Suppressor macrophage treated with lipopolysaccharide for 4 hours (primary cell): ENCODE measurements at places on chromosomes 1 and 21.

GRCh38 chr21:41317458-41317857 is 857 bp downstream of the FAM3B start:
- DNase-seq = no peak

- peak; percentile 56 for DNase-seq
Measured at GRCh38 chr1:59266927-59267293, 30.0 kb upstream of the FGGY start.

GRCh38 chr1:3774276-3774945 is 1.9 kb downstream of the SMIM1 start:
- DNase-seq = no peak

DNA sequence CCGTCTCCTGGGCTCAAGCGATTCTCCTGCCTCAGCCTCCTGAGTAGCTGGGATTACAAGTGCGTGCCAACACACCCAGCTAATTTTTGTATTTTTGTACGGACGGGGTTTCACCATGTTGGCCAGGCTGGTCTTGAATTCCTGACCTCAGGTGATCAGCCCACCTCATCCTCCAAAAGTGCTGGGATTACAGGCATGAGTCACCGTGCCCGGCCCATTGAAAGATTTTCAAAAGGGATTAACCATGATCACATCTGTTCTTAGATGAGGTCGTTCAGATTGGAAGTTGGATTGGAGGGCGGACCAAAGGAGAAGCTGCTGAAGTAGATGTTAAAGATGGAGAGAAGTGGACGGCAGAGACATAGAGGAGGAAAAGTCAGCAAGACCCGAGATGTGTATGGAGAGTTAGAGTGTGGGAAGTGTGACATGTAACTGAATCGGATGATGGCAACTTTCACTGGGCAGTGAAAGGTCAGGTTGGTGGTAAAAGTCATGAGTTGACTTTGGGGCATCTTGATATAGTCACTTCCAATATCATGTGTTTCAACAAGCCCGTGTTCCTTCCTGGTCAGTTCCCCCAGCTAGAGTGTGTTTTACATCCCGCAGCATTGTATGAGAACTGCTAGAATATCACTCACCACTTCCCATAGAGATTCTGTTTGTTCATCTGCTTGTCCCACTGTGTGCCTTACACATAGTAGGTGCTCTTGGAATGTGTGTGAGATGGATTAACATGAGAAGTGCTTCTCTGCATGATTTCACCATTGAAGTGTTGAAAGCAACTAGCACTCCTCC is 54.4 kb upstream of the TINAGL1 start:
- DNase-seq = peak; percentile 63

GRCh38 chr21:29359718-29360117 is 61.0 kb downstream of the BACH1 start:
- no peak for DNase-seq

- DNase-seq = no peak
Measured at GRCh38 chr1:66341446-66342089, 192.4 kb upstream of the SGIP1 start.

GRCh38 chr1:172529304-172529703 is 3.6 kb upstream of the SUCO start:
- no peak for DNase-seq

- no peak for DNase-seq
Measured at GRCh38 chr1:216314379-216315095, 108.7 kb downstream of the USH2A start.

DNA sequence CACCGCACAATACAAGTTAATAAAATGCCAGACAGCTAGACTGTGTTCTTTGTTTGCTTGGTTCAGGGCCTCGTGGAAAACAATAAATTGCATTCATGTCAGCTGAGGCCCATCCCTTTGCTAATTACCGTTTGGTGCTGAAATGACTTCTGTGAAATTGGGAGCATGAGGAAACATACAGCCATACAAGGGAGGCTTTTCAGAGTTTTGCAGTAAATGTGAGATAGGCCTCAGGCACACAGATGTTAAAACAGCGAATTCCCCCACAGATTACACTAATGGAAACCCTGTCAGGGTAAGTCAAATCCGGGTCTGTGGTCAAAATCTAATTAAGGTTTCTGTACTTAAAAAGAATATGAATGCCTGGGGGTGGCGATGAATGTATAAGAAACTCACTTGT is 173.5 kb upstream of the LMO4 start:
- no peak for DNase-seq

- DNase-seq = no peak
Measured at GRCh38 chr1:91777630-91778300, 108.2 kb downstream of the TGFBR3 start.

- DNase-seq = no peak
Measured at GRCh38 chr1:100347009-100347966, 5.0 kb upstream of the CDC14A start.

DNA sequence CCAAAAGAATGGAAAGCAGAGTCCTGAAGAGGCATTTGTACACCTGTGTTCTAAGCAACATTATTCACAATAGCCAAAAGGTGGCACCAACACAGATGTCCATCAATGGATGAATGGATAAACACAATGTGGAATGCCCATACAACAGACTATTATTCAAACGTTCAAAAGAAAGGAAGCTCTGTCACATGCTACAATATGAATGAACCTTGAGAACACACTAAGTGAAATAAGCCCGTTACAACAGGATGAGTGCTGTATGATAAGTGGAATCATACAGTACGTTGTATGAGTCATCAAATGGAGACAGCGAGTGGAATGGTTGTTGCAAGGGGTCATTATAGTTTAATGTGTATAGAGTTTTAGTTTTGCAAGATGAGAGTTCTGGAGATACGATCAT is 80.1 kb downstream of the SH3BGR start:
- no peak for DNase-seq

- DNase-seq = no peak
Measured at GRCh38 chr1:150601540-150601939, 22.1 kb upstream of the MCL1 start.

DNA sequence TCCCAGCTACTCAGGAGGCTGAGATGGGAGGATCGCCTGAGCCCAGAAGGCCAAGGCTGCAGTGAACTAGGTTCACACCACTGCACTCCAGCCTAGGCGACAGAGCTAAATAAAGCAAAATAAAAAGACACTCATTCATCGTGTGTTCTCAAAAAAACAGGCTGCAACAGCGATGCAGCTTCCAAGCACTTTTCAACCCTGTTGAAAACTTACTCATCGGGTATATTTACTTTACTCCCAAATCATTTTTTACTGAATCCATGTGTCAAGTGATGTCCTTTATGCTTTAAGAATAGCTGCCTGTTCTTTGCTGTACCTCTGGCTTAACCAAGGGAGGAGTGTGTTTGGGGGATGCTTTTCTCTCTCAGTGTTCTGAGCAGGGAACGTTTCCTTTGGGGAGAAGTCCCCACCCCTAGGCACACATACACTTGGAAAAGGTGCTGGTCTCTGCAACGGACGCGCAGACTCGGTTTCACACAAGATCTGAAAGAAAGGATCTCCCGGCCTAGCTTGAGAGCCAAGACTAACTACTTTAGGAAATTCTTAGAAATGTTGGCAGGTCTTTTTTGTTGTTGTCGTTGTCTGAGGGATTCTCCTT is 1.4 kb downstream of the MAP1LC3C start:
- no peak for DNase-seq

DNA sequence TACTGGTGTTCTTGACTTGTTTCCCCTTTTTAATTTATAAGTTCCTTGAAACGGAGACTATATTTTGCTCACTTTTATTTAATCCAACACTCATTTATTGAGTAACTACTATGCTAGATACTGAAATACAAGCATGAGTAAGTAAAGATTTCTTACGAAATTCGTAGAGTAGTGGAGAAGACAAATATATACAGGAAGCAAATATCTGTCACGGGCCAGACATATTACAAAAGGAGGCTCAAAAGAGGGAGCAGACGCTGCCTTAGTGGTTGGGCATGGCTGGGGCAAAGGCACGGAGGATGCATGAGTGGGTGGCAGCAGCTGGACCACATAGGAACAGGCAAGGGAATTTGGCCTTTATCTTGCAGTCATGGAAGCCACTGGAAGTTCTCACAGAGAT is 6.8 kb downstream of the NCF2 start:
- peak; percentile 91 for DNase-seq

DNA sequence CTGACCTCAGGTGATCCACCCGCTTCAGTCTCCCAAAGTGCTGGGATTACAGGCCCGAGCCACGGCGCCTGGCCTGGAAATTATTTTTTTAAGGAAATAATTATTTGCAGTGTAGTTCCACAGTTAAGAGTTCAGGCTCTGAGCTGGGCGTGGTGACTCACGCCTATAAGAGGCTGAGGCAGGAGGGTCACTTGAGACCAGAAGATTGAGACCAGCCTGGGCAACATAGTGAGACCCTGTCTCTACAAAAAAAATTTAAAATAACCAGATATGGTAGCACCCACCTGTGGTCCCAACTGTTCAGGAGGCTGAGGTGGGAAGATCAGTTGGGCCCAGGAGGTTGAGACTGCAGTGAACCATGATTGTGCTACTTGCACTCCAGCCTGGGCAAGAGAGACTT is 13.9 kb downstream of the H3-3A start:
- DNase-seq = no peak

DNA sequence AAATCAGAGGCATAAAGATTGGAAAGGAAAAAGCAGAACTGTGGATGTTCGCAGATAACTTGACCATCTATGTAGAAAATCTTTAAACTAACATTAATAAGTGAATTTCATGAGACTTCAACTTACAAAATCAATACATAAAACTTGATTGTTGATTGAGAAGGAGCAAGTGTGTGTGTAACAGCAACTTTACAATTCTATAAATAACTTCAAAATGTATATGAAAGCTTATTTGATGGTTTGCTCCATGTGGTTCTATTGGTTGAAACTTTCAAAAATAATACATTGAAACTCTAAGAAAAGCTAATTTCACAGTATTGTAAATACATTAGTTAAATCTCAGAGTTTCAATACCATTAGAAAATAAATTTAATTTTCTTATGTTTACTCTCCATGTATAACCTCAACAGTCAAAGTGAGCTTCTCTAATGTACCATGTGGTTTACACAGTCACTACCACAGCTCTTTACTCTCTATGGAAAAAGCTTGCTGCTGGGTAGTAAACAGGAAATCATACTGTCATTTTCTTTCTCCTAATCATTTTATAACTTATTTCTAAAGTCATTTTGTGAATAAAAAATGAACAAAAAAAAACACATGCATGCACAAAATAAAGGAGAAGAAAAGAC is 12.0 kb downstream of the AKT3 start:
- no peak for DNase-seq

DNA sequence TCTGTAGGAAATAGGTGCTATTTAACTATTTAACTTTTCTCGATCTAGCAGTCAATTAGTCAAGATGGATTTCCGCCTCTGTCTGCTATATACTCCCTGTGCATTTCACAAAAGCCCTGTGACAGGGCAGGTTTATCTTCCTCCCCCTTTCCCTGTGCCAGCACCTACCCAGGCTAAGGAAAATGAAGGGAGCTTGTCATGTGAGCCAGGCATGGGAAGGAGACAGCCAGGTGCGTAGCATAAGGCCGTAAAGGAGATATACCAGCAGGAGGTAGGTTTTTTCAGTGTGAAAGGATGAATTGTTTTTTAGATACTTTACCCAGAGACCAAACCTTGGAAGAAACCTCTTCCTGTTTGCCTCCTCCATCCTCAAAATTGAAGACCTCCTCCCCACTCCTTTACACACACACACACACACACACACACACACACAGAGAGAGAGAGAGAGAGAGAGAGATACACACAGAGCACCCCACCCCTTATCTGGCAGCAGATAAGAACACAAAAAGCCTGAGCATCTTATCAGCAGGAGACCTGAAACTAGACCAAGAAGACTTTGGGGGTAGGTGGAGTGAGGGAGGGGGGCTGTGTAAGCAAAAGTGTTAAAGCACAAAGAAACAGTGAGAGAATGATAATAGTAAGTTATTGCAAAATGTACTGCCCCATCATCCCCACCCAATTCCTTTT is 12.0 kb upstream of the TARBP1 start:
- no peak for DNase-seq

DNA sequence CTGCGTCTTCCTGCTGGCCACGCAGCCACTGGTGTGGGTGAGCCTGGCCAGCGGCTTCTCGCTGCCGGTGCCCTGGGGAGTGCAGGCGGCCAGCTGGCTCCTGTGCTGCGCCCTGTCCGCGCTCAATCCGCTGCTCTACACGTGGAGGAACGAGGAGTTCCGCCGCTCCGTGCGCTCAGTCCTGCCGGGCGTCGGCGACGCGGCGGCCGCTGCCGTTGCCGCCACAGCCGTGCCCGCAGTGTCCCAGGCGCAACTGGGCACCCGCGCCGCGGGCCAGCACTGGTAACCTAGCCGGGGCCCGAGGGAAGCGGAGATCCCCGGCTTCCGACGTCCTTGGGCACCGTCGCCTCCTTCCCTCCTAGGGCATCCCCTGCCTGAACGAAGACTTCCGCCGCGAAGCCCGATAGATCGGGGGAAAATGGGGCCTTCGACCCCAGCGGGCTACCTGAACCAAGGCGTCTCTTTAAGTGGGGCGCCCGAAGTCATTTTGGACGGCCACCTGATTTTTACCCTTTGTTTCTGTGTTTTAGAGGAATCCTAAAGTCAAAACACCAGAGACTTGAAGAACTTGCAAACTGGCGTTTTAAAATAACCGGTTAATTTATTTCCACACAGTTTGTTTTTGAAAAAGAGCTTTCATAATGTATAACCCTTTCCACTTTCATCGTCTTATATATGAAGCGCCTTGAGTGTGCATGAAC is 2.0 kb downstream of the GPR88 start:
- DNase-seq = peak; percentile 30
